ENCODE measurements at places on chromosomes 11 and 22.
A peak's percentile ranks its signal among the peaks of the same experiment; 100 is the strongest.

GRCh38 chr22:49827853-49828598 is at the start of gene BRD1:
BRD1 (minus strand) TSS chr22:49827873; CDS start chr22:49824317, 3,556 bp downstream.
- peak; percentile 19 for DNase-seq

DNA sequence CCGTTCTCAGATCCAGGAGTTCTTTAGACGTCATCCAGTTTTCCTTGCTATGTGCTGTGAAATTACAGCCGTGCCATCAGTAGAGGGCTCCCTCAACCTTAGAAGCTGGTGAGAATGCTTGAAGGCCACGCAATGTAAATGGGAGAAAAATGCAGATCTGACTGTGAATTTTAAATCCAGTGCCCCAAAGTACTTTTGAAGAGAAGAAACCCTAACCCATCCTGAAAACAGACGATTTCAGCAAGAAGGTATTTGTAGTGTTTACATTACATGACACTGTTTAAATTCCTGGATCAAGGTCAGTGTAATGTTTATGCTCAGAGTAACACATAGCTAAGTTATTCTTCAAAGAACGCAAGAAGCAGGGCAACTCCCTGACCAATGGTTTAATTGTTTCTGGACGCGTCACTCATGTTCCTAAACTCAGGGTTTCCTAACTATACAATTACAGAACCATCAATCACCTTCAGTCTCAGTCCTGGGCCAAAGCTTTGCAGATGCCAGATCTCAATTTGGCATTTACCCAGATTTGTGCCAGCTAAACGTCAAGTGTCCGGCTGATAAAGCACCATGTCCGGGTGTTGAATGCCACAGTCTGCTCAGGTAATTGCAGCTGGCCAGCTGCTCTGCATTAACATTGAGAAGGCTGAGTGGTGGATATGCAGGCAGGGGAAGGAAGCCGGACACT is 38.2 kb downstream of the ADAMTS8 start:
- no peak for DNase-seq

GRCh38 chr22:26903030-26903856 is 245.9 kb downstream of the MIAT start:
- no peak for DNase-seq

DNA sequence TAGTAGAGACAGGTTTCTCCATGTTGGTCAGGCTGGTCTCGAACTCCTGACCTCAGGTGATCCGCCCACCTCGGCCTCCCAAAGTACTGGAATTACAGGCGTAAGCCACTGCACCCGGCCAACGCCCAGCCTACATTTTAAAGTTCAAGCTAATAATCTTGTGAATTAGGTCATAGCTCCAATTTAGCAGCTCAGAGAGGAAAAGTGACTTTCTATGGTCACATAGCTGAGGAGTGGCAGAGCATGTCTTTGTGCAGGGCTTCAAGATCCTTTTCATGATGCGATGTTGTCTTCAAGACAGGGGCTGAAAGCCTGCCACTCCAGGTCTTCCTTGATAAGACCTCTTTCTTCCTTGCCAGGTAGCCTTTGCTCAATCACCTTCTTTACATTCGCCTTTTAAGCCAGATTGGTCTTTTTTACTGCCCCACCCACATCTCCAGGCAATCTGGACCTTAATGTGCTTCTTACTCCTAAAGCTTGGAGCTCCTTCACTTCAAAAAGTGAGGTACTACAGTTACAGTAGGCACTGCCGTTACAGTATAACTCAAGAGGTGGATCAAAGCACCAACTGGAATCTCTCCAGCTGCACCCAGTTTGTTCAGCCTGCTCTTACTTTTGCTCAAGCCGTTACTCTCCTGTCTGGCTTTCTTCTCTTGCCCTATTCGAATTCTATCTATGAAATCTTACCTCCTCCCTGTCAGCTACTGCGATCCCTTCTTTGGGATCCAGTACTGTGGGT is 18.2 kb downstream of the YWHAH start:
- DNase-seq, result no peak

DNA sequence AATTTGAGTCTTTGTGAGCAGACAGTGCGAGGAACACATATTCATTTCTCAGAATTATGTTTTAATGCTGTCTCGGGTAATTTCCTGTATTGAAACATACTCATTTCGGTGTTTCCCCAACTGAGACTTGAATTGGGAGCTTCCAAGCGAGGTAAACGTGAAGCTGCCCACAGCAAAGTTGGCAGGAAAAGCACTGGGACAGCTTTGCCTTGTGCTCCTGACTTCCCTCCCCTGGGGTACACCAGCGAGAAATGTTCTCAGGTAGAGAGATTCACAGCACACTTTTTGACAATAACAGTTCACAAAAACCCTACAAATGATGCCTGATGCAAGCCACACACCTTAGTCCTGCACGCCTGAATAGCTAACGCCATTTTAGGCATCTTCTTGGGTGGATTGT is 3.1 kb downstream of the HTR3B start:
- DNase-seq, result no peak

DNA sequence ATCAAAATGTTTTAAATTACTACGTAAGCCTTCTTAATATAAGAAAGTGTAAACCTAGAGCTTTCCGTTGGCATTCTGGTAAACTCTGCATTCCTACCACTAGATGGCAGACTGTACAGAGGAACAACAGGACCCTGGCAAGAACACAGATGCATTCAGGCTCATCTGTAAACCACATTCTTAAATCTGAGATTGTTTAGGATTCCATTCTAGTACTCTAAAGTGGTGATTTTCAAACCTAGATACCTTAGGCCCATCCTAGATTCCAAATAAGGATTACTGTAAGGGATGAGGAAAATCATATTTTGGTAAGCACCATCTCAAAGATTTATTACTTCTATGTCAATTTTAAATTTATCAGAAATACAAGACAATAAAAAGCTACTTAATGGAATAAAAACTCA is 26.9 kb downstream of the PICALM start:
- peak; percentile 72 for DNase-seq

DNA sequence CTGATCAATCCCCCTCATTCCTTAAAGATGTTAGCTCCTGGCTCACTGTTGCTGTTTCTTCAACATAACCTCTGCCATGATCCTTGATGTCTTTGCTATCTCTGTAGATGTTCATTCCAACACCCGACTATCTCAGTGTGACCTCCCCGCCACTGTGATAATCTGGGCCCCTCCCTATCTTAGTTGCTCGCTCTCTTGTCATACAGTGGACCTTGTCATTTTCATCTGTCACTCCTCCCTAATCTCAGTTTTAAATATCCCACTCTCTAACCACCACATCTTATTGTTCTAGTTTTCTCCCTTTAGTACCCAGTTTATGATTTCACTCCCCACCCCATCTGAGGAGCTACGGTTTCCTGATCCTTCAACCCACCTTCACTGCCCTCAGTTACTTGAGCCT is 379.2 kb downstream of the SOX6 start:
- DNase-seq, result no peak

DNA sequence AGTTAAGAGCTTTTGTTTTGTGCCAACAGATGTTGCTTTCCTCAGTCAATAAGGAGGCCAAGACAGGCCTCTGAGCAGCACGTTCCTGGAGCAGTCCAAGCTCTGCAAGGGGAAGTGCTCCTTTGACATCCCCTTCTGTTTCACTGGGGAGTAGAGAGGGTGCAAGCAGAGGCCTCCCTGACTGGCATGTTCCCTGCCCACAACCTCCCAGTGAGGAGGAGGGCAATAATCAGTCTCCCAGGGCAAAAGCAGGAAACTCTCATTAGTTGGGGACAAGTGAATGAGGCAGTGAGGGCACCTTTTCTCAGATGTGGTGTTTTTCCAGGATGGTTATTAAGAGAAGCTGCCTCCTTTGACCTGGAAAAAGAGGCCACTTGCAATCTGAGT is 79.5 kb upstream of the ZBED5 start:
- DNase-seq, result no peak

DNA sequence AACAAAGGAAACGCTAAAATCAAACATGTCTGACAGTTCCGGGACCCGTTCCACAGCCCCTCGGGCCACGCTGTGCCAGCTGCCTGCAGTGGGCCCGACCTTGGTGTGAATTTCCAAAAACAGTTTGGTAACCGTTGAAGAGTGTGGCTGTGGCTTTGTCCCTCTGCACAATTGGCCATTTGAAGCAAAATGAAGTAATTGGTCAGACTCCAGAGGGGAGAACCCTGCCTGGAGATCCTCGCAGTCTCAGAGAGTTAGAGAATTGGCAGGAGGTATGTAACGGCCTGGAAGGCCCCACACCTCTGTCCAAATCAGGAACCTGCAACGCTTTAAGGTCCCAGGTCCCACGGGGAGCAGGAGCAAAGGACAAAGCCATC is 26.3 kb downstream of the TRMU start:
- DNase-seq, result no peak

GRCh38 chr11:20599221-20600019 is at the start of gene SLC6A5:
SLC6A5 (plus strand) TSS chr11:20599608; CDS start chr11:20599673, 65 bp downstream.
- DNase-seq, result no peak

DNA sequence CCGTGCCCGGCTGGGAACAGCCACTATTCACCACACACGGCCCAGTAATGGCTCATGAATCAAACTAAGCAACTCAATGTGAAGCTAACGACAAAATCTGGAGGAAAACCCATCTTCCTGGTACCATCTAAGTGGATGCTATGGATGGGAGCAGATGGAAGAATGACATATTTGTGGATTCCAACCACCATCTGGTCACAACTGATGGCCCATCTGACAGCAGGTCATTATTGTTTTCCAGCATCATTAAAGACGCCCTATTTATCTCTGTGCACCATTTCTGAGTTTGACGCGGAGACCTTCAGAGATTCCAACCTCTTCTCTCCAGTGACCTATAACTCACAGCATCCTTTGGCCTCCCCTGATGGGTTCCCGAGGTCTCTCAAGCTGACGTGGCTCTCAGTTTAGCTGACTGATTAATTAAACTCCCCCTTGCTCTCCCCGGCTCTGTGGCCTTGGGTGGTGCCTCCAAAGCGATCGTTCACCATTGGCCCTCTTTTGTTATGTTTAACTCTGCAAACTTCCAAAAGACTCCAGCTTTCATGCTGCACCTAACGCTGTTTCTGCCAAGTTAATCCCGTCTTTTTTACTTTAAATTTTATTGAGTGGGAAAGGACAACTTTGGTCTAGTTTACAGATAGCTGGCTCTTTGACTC is 1514.4 kb downstream of the BRD1 start:
- DNase-seq, result no peak

GRCh38 chr22:19972652-19973550 is 31.3 kb upstream of the TXNRD2 start:
- DNase-seq, result no peak

DNA sequence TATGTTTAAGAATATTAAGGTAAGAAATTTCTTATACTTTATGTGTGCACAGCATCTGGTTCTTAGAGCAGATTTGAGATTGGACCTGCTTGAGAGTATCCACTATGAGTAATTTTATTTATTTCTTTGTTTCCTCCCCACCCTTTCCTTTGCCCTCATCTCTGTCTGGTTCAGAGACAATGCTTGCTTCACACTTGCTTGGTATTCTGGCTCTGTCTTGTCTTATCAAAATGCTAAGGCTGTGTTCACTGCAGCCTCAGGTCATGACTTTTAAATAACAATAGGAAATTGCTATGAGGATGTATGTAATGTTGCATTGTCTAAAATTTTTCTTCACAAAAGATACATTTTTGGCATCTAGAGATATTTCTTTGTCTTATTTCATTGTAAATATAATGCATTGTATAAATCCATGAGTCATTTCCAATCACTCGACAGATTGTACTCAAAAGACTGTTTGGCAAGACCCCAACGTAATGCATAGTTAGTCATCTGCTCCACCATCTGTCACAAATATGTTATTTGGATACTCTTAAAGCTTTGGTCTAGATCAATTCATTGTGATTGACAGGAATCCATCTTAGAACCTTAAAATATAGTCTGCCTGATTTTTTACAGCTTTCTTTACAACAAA is 395.7 kb downstream of the AASDHPPT start:
- no peak for DNase-seq

GRCh38 chr22:37803639-37804351 is 3.9 kb upstream of the GCAT start:
- no peak for DNase-seq

DNA sequence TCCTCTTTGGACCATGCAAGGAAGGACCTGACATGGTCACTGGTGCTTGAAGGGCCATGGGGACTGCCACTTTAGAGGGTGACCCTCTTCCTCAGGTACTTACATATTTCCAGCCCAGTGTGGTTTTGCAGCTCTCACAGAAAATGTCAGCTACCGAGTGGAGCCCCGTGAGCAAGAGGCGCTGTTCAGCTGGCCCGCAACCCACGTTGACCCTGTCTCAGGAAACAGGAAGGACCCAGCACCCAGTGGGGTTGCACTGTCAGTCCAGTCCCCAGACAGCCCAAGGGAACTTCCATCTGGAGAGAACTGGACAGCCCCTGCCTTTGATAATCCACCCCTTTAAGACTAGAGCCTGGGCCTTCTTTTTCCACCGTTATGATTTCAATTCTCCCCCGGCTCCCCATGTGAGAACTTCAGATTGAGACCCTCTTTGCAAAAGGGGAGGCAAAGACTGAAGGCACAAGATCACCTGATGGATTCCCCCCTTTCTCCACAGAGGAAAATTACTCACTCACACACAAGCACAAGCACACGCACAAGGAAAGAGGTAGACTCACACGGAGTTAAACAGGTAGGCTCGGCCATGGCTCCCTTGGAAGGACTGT is 3.4 kb downstream of the YPEL4 start:
- no peak for DNase-seq

DNA sequence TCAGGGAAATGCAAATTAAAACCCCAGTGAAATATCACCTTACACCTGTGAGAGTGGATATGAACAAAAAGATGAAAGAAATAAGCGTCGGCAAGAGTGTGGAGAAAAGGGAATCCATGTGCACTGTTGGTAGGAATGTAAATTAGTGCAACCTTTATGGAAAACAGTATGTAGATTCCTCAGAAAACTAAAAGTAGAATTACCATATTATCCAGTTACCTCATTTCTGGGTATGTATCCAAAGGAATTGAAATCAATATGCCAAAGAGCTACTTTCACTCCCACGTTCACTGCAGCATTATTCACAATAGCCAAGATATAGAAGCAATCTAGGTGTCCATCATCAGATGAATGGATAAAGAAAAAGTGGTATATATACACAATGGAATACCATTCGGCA is 246.0 kb upstream of the ARHGAP20 start:
- no peak for DNase-seq

- no peak for DNase-seq
Observed at GRCh38 chr11:67276781-67277230, 10.5 kb downstream of the GRK2 start.

- DNase-seq, result no peak
Observed at GRCh38 chr22:22851969-22852368, 35.6 kb upstream of the IGLL5 start.

DNA sequence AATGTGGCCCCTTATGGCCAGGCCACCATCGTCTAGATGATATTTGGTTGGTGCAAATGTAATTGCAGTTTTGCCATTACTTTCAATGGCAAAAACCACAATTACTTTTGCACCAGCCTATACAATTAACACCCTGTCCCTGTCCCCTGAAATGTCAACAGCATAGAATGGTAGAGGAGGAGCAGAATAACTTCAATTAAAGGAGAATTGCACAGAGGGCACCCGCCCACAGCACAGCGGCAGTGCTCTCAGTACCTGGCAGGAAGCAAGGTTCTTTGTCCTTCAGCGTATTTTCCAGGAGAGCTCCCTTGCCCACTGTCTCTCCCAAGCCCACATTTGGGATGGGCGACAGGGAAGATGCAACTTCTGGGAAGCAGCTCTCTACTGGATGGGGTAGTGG is 115.3 kb downstream of the TRIM29 start:
- no peak for DNase-seq

- DNase-seq, result no peak
Observed at GRCh38 chr22:40202225-40202944, 24.7 kb downstream of the TNRC6B start.
